Activated naive CD4-positive, alpha-beta T cell (primary cell): ENCODE measurements at places on chromosomes 2 and 18.

GRCh38 chr2:125679903-125680302 lies 976.1 kb upstream of the GYPC start:
- DNase-seq = no peak

DNA sequence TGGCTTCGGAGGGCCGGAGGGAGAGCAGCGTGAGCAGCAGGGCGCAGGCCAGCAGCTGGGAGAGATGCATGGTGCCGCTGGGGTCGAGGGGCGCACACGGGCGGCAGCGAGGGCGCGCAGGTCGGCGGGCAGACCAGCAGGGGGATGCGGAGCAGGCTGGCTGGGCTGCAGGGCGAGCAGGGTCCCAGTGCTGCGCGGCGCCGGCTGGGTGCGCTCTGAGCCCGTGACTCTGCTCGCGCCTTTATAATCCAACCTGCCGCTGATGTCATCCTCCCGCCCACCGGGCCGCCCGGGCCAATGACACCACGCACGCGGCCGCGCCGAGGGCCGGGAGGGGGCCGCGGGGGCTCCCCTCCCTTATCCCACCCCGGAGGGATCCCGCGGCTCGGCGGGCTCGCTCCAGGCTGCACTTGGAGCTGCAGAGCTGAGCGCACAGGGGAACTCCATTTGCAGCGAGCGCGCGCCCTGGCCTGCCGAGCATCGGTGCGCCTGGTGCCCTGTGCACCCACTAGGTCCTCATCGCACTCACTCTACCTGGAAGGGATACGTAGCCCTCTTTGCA lies at the start of gene NPPC:
NPPC (minus strand) TSS at position 217 of the 562 bp plus-strand sequence; CDS start at position 70, 147 bp downstream.
- DNase-seq = peak; percentile 28

GRCh38 chr18:13629841-13630715 lies 96.3 kb downstream of the FAM210A start:
- DNase-seq = peak; percentile 5

DNA sequence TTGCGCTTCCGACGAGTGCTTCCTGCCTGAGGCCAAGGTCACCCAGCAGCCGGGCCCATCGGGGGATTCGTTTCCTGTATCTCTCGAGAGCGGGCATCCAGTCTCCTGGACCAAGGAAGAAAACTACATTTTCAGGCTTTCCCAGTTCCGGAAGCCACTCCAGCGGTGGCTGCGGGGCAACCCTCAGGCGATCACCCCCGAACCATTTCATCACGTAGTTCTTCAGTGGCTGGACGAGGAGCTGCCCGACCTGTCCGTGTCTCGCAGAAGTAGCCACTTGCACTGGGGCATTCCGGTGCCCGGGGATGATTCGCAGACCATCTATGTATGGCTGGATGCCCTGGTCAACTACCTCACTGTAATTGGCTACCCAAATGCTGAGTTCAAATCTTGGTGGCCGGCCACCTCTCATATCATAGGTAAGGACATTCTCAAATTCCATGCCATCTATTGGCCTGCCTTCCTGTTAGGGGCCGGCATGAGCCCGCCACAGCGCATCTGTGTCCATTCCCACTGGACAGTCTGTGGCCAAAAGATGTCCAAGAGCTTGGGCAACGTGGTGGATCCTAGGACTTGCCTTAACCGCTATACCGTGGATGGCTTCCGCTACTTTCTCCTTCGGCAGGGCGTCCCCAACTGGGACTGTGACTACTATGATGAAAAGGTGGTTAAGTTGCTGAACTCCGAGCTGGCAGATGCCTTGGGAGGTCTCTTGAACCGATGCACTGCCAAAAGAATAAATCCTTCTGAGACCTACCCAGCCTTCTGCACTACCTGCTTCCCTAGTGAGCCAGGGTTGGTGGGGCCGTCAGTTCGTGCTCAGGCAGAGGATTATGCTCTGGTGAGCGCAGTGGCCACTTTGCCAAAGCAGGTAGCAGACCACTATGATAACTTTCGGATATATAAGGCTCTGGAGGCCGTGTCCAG lies 1.0 kb downstream of the MARS2 start:
- DNase-seq = no peak

DNA sequence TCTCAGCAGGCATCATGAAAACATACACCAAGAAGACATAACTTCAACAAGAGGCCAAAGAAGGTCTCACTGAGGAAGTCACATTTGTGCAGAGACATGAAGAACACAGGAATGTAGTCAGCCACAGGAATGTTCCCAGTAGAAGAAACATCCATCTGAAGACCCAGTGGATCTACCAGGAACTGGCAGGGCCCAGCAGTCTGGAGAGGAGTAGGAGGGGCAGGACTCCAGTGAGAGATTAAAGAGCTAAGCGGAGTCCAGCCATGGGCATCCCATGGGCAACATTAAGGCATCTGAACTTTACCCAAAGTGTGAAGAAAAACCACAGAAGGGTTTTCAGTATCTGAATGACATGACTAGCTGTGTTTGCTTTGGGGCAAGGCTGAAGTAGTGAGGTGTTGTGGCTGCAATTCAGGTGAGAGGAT lies 103.1 kb downstream of the UPP2 start:
- no peak for DNase-seq

DNA sequence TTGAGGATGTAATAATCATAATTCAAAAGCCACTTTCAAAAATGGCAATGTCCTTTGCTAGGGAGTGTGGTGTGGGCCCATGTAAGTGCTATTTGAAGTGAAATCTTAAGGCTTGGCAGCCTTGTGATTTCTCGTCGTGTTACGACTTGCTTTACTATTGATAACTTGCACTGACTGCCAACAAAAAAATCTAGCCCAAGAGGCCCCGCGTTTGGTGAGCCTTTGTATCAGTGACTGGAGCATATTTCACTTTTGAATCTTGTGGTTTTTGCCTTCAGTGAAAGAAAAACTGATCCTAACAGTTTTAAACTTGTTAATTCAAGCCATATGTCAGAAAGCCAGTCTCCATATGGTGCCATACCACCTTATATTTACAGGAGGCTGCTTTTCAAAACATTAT lies 248.0 kb downstream of the TMEM182 start:
- no peak for DNase-seq

- no peak for DNase-seq
These were observed 3.2 kb downstream of the ANKRD44 start for GRCh38 chr2:197307236-197307932.

DNA sequence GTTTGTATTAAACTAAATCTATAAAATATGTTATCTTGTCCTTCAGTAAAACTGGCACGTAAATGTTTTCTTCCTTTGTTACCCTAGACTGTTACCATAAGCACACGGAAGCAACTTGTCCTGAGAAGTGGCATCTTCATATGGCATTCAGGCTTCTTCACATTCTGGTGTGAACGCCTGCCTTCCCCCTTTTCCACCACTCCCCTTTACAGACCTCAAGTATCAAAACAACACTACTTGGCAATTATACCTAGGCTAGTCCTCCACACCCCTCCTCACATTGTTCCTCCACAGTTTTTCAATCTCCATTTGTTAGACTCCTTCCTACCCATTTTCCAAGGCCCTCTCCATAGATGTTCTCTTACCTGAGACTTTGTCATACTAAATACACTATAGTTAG lies 2.9 kb downstream of the MEX3C start:
- DNase-seq = no peak

DNA sequence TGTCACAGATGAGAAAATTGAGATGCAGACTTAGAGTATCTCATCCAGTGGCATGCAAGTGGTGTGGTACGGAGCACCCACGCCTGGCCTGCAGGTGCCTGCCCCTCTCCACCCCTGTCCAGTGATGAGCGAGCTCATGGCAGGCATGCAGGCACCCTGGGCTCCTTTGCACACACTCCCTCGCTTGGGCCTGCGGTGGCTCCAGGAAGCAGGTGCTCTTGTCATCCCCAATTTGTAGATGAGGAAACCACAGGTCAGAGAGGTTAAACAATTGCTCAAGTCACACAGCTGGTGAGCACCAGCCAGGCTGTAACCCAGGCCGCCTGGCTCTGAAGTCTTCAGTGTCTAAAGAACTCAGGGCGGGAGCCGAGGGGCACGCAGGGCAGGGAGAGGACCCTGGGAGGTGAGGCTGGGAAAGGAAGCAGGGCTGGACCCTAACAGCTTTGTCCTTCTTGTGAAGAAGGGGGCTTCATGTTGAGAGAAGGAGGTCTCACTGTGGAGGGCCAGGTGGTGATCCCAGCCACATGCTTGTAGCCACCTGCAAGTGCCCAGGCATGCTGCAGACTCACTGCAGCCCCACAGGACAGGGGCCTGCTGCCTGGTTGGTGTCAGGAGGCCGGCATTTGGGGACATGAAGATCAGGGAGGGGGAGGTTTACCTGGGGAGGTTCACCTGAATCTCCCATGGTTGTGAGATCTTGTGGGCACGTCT lies 166.2 kb downstream of the SH3RF3 start:
- DNase-seq = no peak

DNA sequence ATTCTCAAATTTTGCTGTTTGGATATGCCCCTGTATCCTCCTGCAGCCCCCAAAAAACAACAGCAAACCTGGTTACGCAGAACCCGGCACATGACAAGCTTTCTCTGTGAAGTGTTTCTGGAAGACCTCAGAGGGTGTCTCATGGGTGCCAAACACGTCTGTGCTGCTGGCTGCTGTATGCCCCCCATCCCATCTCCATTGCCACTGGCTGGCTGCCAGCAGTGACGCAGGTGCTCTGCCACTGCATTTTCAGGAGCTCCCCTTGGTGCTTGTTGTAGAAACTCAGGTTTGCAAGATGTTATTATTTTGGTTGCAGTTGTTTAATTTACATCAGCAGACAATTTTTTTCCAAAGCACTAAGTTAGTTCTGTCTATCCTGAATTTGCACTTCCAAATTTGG lies 166.4 kb upstream of the FANCL start:
- DNase-seq = no peak

DNA sequence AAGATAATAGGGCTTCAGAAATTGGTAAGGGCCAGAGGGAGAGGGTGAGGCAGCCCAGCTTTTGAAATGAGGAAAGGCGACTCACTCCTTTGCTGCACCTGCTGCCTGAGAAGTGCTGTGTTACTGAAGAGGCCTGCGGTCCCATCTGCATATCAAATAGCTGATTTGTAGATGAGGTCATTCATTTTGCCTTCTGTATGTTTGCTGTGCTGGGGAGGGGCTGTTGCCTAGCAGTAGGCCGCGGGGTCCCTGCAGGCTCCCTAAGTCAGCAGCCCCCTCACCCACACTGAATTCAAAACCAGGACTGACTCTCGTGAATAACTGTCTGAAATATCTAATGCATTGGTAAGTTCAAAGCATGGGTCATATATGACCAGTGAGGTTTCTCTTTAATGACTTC lies 377.2 kb downstream of the SOX11 start:
- no peak for DNase-seq

- no peak for DNase-seq
These were observed 152.1 kb upstream of the CCDC150 start for GRCh38 chr2:196487417-196487816.

GRCh38 chr2:221006084-221006483 lies 566.0 kb downstream of the EPHA4 start:
- no peak for DNase-seq

DNA sequence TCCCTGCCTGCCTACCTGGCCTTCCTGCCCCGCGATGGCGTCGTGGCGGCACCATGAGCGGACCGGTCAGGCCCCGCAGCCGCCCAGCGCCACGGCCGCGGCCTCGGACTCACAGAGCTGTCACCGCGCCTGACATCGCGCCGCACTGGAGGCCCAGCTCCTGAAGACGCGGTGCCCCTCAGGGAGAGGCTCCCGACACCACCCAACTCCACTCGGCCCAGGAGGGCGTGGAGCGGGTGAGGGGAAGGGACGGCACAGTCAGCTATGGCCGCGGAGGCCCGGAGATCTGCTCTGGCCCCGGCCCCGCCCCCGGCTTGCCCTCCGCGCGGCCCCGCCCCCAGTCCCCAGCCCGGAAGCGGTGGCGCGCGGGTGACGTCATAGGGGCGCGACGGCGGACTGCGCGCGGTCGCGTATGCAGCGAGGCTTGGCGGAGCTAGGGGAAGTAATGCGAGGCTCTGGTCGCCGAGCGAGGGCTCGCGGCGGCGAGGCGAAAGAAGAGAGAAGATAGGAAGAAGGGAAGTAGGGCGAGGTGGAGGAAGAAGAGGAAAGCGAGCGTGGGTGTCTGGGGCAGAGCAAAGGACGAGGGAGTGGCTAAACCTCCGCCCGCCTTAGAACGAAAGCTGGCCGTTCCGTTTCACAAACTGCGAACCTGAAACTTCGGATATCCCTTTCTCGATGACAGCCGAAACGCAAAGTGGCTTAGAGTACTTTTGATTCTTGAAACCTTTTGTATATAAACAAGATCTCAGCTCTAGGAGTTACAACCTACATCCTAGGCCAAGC lies at the start of gene SLC35F5:
SLC35F5 (minus strand) TSS at position 288 of the 783 bp plus-strand sequence; CDS start at position 55, 233 bp downstream.
- DNase-seq = peak; percentile 90

DNA sequence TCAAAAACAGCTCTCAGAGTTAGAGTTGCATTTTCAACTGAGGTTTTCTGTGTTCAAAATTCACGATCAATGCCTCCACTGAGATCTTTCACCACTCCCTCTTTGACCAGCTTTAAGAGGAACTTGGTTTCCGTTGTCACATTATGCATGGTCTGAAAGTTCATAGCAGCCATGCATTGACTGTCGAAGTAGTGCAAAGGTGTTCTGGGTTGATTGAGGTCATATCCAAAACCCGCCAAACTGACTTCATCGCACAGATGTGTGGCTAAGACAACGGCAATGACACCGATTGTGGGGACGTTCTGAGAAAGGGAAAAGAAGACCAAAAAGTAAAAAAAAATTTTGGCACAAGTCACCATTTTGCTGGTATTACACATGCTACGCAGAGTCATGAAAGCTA lies 48.7 kb downstream of the ST3GAL5 start:
- DNase-seq = no peak

- no peak for DNase-seq
These were observed 80.5 kb upstream of the ITPRID2 start for GRCh38 chr2:181810823-181811695.

GRCh38 chr2:20094142-20094755 lies 42.8 kb upstream of the LAPTM4A start:
- no peak for DNase-seq

DNA sequence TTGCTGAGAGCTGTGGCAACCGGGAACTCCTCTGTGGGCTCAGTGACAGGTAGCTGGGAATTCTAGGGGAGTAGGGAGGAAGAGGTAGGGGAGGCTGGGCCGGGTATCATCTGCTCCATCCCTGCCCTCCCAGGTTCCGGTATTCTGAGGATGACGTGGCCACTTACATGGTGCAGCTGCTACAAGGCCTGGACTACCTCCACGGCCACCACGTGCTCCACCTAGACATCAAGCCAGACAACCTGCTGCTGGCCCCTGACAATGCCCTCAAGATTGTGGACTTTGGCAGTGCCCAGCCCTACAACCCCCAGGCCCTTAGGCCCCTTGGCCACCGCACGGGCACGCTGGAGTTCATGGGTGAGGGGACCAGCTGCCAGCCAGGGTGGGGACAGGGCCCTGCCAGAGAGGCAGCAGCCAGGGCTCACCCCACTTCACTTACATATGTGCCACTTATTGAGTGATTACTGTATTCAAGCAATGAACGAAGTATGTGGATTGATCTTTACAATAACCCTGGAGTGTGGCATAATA lies 8.0 kb upstream of the GMPPA start:
- DNase-seq = no peak

GRCh38 chr2:157699009-157699408 lies 70.3 kb upstream of the ACVR1C start:
- no peak for DNase-seq

DNA sequence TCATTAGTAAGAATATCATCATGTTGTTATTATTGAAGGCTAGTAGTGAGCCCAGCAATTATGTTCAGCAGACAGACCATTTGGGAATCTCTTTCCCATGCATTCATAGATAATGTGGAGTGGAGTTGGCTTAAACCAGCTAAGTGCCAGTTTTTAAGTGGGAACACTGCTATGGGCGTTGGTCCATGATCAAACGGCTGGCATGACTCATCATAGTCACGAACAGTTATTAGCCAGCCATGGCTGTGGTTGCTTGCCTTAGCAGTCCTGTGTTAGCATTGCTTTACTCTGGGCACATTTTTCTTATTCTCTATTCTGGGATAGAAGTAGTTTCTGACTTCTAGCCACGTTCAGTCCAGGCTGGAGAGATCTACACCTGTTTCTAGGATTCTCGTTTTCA lies 17.7 kb downstream of the EIF4E2 start:
- no peak for DNase-seq
